ENCODE measurements at places on chromosomes 12 and 14. TPM values are rescaled to one million over a fixed set of nuclear protein-coding genes. Genes with fewer than 3 reads are reported as not detected.

Gene NEMP1
- 41.6 TPM for total RNA-seq

Gene CD163
- total RNA-seq, result not detected

Gene KRT3
- not detected for total RNA-seq

Gene PPFIA2
- total RNA-seq, result 1.8 TPM

Gene LLPH
- 31.3 TPM for total RNA-seq

Gene ACTR10
- 34.6 TPM for total RNA-seq

Gene PMEL
- total RNA-seq, result 128 TPM

Gene B4GALNT3
- 20.3 TPM for total RNA-seq

Gene SYT10
- total RNA-seq, result 3.2 TPM

Gene DHRS2
- total RNA-seq, result 0.44 TPM

Gene P2RX7
- total RNA-seq, result 0.42 TPM

Gene CLEC1B
- not detected for total RNA-seq

Gene METTL25
- 8.3 TPM for total RNA-seq

Gene C12orf56
- total RNA-seq, result 1.1 TPM

Gene KRT83
- total RNA-seq, result not detected

Gene ARL1
- 75.2 TPM for total RNA-seq

Gene PTHLH
- total RNA-seq, result not detected

Gene NOS1
- 2.0 TPM for total RNA-seq

Gene DLK1
- 1.3 TPM for total RNA-seq

Gene ZNF84
- 34.0 TPM for total RNA-seq

Gene CHGA
- 15.7 TPM for total RNA-seq

Gene CMTM5
- total RNA-seq, result not detected

Gene MGST1
- 414 TPM for total RNA-seq

Gene CPNE6
- not detected for total RNA-seq

Gene CBLN3
- total RNA-seq, result 0.54 TPM

Gene ITGA5
- 19.4 TPM for total RNA-seq

Gene DAAM1
- 44.9 TPM for total RNA-seq

Gene PAPLN
- 15.9 TPM for total RNA-seq

Gene CISTR
- not detected for total RNA-seq

Gene NID2
- total RNA-seq, result 6.1 TPM

Gene HNF1A
- not detected for total RNA-seq

Gene EPYC
- total RNA-seq, result not detected

Gene PARP2
- total RNA-seq, result 42.9 TPM

Gene SRRM4
- total RNA-seq, result 1.1 TPM

Gene RNFT2
- 33.1 TPM for total RNA-seq

Gene PKP2
- 44.2 TPM for total RNA-seq

Gene KIF21A
- total RNA-seq, result 26.0 TPM

Gene PLEKHA5
- total RNA-seq, result 66.1 TPM
